ENCODE measurements at places on chromosomes 4 and X.

GRCh38 chrX:50081282-50081889 is 119.4 kb downstream of the AKAP4 start:
- no peak for DNase-seq

GRCh38 chrX:31219174-31219573 is 147.3 kb upstream of the FTHL17 start:
- no peak for DNase-seq

- peak; percentile 5 for DNase-seq
Observed at GRCh38 chr4:102825261-102826091, 1.9 kb downstream of the UBE2D3 start.

DNA sequence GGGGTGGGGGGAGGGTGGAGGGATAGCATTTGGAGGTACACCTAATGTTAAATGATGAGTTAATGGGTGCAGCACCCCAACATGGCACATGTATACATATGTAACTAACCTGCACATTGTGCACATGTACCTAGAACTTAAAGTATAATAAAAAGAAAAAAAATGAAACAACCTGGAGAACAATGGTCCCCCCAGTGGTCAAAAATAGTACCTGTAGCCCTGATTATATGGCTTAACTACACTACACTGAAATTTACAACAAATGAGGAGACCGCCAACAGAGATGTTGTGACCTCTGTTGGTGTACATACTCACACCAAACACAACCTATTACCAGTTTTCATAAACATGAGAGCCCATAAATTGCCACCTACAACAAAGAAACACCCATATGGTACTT is 7.3 kb upstream of the MAGEE1 start:
- DNase-seq = no peak

DNA sequence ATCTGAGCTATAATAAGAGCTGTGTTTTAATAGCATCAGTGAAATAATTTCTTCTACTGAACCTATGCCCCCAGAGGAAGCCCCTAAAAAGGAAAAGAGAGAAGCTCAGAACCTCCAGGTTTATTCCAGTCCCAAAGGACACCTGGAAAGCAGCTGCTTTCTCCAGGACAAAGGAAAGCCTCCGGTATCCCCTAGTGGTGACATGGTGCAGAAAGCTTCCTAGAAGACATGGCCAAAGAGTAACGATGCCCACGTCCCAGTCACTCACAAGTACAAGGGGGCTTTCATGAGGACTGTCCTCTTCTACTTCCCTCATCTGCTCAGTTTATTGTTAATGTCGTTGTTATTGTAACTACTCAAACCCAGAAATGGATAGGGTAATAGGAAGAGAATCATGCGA is 343.9 kb downstream of the UNC5C start:
- no peak for DNase-seq

- no peak for DNase-seq
Observed at GRCh38 chr4:78984593-78984992, 45.4 kb upstream of the PAQR3 start.

- no peak for DNase-seq
Observed at GRCh38 chrX:22616867-22617266, 344.2 kb downstream of the CBLL2 start.

GRCh38 chrX:37407736-37408135 is 58.6 kb downstream of the PRRG1 start:
- no peak for DNase-seq

GRCh38 chrX:111445485-111445884 is 33.5 kb upstream of the DCX start:
- DNase-seq = no peak

- no peak for DNase-seq
Observed at GRCh38 chr4:121860121-121860520, 10.2 kb downstream of the BBS7 start.

DNA sequence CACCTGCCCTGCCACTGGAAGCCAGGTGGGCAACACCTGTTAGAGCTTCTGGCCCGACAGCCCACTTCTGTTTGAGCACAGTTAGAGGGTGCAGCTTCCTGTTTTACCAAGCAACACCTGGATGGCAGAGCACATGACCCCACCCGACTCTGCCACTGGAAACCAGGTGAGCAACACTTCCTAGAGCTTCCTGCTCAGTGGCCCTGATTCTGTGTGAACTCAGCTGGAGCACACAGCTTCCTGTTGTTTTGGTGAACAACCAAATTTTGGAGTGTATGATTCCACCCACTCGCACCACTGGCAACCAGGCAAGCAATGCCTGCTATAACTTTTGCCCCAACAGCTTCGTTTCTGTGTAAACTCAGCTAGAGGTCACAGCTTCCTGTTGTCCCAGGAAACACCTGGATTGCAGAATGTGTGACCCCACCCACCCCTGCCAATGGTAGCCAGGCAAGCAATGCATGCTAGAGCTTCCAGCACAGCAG is 163.8 kb upstream of the KLF8 start:
- no peak for DNase-seq

- no peak for DNase-seq
Observed at GRCh38 chrX:51461053-51462044, 35.0 kb downstream of the NUDT11 start.

DNA sequence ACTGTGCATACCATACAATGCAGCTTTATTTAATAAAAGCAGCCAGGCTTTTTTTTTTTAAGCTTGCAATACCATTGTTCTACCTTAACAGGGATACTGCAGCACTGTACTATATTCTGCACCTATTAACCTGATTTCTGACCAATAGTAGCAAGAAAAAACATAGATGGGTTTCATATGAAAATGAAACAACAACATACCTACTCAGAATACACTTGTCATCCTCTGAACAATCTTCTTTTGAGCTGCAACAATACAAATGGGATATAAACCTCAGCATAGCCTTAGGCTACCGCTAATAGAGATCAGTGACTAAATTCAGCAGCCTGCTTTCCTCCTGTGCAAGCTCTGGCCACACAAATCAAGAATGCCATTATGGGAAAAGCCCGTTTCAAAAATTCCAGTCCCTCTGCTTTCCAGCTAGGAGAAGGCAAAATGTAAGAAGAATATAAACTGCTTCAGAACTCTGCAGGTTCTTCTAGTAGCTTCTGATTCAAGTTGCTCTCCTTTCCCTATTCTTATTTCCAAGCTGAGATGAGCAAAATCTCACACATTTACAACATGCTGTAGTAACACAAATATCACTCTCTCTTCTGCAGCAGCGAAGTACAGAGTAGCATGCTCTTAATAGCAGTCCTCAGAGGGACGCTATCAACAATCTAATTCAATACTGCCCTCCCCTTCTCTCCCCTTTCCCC is 143.4 kb downstream of the KLHL13 start:
- no peak for DNase-seq

GRCh38 chr4:108113229-108113628 is 55.5 kb downstream of the LEF1 start:
- DNase-seq = no peak

DNA sequence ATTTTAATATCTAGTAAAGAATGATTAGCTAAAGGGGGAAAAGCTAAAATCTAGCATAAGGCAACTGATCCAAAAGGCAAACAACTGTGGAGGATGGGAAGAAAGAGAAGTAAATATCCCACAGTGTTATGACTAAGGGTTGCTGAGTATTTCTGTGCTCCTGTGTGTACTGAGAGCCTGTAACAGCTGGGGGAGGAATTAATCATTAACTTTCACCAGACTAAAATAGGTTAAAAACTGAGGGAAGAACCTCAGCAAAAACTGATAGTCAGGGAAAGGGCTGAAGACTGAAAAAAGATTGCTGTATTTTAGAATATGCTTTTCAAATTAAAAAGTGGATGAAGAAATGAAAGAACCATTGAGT is 365.9 kb downstream of the CXXC4 start:
- DNase-seq = no peak

GRCh38 chr4:151850791-151851213 is 90.0 kb upstream of the GATB start:
- no peak for DNase-seq

DNA sequence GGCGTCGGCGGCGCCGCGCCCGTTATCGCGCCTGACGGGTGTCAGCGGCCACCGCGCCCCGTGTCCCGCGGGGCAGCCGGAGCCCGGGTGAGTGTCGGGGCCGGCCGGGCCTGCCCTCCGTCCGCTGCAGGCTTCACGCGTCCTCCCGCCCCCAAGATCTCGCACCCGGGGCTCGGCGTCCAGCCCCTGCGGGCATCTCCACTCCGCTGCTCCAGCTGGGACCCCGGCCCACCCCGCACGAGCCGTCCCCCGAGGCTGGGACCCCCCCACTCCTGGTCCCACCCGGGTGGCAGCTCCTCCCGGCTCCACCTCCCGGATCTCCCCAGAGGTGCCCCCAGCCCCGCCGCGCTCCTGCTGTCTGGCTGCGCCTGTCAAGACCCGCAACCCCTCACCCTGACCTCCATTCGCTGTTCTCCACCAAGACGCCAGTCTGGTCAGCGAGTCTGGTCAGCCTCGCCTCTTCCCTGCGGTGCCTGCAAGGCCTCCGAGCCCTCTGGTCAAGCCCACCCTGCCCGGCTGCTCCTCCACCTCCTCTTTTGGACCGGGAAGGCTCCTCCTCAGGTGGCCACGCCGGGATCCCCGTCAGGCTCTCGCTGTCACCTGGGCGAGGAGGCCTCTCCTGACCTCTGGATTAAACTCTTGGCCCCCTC is 66.0 kb upstream of the NKX1-1 start:
- DNase-seq = no peak

- no peak for DNase-seq
Observed at GRCh38 chr4:163193717-163194116, 27.0 kb upstream of the NAF1 start.

- DNase-seq = no peak
Observed at GRCh38 chr4:122576261-122577188, 44.3 kb downstream of the IL21 start.

GRCh38 chrX:98627645-98628044 is 1743.9 kb downstream of the RPA4 start:
- no peak for DNase-seq

DNA sequence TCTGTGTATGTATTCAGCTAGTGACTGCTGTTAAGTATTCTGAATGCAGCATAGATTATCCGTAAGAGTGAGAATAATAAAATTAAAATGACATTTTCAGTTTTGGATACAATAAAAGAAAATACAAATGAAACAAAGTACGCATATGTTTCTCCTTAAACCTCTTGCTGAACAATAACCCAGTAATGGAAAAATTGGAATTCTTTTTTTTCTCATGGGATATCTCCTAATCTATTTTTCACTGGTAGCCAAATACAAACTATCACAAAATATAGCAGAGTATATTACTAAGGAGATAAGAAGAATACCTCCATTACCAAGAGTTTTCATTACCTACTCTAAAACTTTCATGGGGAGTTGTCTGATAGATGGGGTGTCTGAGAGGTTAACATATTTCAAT is 6.0 kb downstream of the RAB28 start:
- no peak for DNase-seq

- no peak for DNase-seq
Observed at GRCh38 chr4:72471816-72472215, 97.2 kb downstream of the ADAMTS3 start.

- DNase-seq = no peak
Observed at GRCh38 chr4:165766018-165766417, 107.0 kb upstream of the TLL1 start.

- no peak for DNase-seq
Observed at GRCh38 chr4:139675651-139676050, 10.0 kb downstream of the MGST2 start.

DNA sequence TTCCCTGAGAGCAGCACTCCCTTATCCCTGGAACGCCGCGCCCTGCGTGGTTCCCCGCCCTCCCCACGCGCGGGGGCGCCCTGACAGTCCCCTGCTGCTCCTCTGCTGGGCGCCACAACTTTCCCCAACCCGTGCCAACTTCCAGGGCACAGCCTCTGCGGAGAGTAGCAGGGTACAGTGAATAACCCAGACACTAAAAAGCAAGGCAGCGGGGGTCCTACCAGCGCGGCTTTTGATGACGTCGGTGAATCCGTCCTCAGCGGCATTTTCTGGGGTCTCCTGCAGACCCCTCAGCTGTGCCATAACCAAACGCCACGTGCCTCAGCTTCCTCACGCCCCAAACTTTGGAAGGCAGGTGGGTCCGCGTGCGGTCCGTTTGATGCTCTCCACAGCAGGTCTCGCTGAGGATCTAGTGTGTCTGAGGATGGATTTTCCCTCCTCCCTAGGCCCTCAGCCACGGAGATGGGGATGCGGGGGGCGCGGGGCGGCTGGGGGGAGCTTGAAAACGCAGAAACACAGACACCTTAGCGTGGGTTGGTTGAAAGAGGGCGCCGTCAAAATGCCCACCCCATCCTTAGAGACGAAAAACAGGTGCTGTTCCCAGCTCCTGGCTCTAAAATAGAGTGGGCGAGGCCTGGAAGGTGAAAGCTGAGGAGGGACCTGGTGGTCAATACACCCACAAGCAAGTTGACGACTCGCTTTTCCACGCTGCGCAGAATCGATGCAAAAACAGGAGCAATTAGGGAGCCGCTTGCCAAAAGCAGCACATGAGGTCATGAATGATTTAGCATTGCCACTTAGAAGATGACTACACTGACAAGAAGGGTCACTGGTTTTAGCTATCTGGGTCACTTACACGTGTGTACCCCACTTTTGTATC is 405.6 kb downstream of the FAM47A start:
- DNase-seq = no peak

GRCh38 chr4:44563496-44563895 is 87.9 kb downstream of the YIPF7 start:
- no peak for DNase-seq

DNA sequence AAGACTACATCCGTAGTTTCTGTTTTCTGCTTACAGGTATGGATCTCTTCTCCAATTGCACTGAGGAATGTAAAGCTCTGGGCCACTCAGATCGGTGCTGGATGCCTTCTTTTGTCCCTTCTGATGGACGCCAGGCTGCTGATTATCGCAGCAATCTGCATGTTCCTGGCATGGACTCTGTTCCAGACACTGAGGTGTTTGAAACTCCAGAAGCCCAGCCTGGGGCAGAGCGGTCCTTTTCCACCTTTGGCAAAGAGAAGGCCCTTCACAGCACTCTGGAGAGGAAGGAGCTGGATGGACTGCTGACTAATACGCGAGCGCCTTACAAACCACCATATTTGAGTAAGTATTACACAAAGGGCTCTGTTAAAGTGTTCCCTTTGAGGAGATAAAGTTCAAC is 13.8 kb downstream of the PCDH10 start:
- DNase-seq = no peak

- no peak for DNase-seq
Observed at GRCh38 chr4:70901607-70901983, 574 bp upstream of the MOB1B start.

- DNase-seq = no peak
Observed at GRCh38 chrX:79243691-79244090, 99.2 kb downstream of the GPR174 start.

DNA sequence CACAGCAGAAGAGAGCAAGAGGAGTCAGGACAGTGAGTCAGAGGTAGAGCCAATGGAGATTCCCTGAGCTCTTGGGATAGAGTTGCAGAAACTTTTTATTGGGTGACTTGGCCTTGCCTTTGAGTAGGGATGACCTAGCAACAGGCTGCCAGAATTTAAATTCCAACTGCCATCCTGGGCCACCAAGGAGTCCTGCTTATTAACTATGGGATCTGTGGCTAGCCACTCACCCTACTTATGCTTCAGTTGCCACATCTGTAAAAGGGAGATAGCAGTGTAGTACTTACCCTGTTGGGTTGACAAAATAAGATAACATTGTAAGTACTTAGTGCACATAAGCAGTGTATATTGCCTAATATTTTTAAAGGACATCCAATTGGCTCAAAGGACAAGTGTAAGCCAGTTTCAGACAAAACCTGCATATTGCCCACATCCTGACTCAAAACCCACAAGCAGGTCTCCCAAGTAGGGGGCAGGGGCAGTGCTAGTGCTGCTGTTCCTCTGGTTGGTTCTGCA is 43.5 kb upstream of the TMEM164 start:
- DNase-seq = no peak

- DNase-seq = no peak
Observed at GRCh38 chr4:176794151-176794550, 1.4 kb upstream of the VEGFC start.
